ENCODE measurements at places on chromosomes 13 and 19. TPM values are rescaled to one million over a fixed set of nuclear protein-coding genes. Genes with fewer than 3 reads are reported as not detected.

DNA sequence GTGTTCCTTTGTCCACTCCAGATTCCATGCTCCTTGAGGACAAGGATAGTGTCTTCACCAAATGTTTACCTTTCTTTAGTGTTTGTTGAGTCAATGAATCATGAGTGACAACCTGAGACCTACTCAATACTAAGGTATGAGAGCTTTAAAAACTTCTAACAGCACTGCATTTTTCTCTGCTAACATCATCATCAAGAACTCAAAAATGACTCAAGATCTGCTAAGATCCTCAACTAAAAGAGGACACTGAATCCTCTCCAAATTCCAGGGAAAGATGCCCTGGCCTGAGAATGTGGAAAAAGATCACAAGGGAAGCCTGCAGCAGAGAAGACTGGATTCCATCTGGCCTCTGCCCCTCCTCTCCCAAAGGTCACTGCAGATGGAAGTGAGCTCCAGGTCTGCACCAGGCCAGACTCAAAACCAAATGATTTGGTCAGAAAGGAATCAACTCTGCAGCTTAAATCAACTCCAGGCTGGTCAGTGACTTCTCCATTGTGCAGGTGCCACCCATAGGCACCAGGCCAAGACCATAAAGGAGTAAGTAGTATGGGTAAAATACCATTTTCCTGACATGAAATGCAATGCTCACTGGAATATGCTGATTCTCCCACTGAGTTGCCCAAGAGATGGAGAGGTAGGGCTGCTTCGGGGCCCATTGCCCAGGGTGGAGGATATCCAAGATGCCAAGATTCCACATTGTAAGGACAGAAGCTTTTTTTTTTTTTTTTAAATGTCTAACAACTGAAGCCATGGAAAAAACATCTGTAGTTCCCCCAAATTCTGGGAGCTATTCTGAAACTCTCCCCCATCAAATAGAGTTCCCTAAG is 89.5 kb upstream of the DOCK9 start:
- peak; percentile 34 for DNase-seq

Gene ACP7
- not detected for total RNA-seq

GRCh38 chr13:34816245-34816884 is 125.7 kb upstream of the NBEA start:
- DNase-seq = no peak

GRCh38 chr19:55088543-55089341 is 13.1 kb downstream of the EPS8L1 start:
- DNase-seq = peak; percentile 64

Gene PTGIR
- total RNA-seq = not detected

DNA sequence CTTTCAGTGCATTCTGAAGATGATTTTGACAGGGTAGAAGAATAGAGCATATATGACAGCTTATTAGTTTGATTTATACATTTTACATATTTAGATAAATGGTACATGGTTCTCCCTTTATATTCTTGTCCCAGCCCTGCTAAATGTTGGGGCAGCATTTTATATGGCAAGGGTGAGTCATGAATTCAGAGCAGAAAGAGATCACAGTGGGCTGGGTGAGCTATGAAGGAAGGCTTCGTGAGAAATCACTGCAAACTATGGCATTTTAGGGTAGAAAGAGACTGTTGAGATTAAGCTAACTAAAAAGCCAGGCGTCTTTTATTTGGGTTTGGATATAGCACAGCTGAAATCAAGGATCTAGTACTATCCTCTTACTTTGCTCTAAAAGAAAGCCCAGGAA is 23.9 kb upstream of the METTL21C start:
- DNase-seq = no peak

Gene CATSPERD
- not detected for total RNA-seq

GRCh38 chr19:12994701-12995595 is at the start of gene NFIX:
Gene NFIX, plus strand, starts transcription at chr19:12995475. Its CDS starts 363 bp downstream, at chr19:12995838.
- DNase-seq = peak; percentile 33

Measured in Caki2 (cell line).